Stimulated activated CD8-positive, alpha-beta memory T cell treated with anti-CD3 and anti-CD28 coated beads, Interleukin-4, amount 100 ng/mL, for 1 hour (primary cell): ENCODE measurements at places on chromosomes 7 and 10.

GRCh38 chr7:36943591-36944435, 219.5 kb upstream of the AOAH start:
- DNase-seq: no peak

DNA sequence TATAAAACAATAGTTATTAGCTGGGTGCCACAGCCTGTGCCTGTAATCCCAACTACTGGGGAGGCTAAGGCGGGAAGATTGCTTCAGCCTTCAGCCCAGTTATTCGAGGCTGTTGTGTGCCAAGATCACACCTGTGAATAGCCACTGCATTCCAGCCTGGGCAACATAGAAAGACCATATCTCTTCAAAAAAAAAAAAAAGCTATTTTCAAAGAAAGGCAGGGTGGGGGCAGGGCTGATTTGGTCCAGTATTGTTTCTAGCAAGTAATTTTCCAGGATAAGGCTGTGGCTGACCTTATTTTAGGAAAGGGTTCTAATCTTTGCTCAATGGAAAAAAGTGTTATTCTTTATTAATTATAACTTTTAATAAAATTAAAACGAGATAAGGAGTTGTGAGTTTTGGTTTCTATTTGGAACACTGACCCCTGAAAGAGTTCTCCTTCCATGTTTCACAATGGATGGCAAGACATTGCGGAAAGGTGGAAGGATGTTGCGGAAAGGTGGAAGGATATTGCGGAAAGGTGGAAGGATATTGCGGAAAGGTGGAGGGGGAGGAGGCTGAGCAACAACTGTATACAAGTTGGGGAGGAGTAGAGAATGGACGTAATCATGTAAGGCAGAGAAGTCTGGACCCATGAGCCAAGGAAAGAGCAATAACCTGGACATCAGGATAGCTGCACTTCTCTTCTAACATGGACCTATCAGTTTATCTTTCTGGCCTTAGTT, 1.5 kb upstream of the C1GALT1 start:
- DNase-seq: no peak

GRCh38 chr7:140242057-140243031, 65.6 kb upstream of the KDM7A start:
- no peak for DNase-seq

DNA sequence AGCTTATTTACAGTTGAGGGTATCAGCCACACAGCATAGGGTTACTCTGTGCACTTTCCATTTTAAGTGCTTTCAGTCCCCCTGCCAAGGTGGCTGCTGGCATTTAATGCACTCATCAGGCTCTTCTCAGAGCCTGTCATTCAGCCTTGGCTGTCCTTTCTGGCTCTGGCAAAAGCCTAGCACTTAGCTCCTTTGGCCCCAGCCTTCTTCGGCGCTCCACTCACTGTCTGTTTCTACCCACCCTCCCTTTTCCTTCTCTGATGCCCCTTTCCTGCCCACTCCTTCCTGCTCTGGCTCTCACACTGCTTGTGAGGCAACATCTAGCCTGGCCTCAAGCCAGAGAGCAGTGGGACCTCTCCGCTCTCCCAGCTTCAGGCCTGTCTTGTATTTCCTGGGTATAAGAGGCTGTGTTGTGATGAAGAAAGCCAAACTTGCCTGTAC, 60.2 kb downstream of the WIPF3 start:
- no peak for DNase-seq

DNA sequence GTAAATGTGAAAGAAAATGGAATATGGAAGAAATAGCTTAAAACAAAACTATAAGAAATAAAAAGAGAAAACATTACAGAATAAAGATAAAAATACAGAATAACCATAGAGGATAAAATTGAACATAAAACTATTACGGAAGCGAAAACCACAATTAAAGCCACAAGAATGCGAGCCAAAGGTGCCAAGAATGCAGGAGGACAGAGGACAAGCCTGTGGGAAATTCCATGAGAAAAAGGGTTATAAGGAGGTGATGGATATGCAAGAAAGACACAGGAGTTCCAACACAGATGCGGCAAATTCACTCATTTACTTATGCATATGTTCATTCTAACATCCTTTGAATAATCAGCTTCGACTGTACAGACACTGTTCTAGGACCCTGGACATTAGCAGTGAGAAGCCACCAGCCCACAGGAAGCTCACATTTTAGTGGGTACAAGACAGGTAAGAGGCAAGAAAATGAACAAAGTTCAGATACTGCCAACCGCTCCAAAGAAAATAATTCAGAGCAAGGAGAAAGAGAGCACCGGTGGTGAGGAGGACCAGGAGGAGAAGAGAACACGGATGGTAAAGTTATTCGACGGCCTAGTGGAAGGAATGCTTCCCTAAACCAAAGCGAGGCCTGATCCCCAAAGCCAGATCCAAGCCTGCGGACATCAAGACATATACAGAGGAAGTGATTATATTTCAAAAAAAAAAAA, 213.7 kb upstream of the MGMT start:
- no peak for DNase-seq

DNA sequence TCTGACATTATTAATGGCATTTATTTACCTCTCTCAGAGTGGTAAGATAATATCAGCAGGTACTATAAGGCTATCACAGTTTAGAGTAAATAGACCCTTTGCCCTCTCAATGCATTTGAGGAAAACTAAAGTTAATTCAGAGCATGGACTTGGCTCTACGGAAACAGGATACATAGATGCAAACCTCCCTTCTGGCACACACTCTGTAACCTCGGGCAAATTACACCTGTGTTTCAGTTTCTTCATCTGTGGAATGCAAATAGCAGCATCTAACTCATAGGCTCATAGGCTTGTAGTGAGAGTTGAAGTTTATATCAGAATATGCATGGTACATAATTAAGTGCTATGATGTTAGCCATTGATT, 5.6 kb downstream of the RAPGEF5 start:
- no peak for DNase-seq
